Bone marrow (tissue), 2 donors: ENCODE measurements at places on chromosomes 3 and 15.

DNA sequence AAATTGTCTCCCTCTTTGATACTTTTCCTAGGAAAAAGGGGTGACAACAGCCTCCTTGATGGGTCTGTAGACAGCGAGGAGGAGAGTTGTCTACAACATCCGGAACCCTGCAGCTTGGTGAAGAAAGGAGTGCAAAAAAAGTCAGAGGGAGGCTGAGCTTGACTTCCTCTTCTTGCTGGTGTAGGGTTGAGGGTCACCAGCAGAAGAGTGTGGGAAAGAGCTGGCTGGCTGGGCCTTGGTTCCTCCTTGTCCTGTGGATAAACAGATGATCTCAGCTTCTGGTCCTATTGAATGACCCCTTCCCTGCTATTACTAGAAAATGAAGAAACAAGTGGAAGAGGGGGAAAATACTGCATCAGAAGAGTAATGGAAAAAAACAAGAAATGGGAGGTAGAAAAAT, 20.4 kb downstream of the SLC7A14 start:
- DNase-seq = no peak

GRCh38 chr3:58037141-58037910, 29.1 kb downstream of the FLNB start:
- no peak for DNase-seq

GRCh38 chr3:8953313-8953712, 10.0 kb downstream of the RAD18 start:
- DNase-seq = no peak

DNA sequence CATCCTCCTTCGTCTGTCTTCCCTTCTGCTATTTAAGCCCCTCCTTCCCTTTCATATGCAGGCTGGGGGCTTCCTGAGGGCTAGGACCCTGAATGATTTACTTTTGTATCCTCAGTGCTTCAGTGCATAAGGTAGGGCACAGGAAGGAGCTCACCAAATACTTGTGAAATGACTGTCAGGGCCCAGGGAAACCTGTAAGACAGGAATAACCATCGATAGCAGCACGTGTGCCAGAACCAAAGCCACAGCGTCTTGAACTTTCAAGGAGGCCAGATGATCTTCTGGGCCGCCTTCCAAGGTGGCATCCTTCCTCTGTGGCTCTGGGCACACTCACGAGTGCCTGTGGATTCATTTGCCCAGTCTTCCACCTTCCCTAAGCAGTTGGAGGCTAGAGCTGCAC, 3.9 kb downstream of the TMED3 start:
- DNase-seq = no peak

DNA sequence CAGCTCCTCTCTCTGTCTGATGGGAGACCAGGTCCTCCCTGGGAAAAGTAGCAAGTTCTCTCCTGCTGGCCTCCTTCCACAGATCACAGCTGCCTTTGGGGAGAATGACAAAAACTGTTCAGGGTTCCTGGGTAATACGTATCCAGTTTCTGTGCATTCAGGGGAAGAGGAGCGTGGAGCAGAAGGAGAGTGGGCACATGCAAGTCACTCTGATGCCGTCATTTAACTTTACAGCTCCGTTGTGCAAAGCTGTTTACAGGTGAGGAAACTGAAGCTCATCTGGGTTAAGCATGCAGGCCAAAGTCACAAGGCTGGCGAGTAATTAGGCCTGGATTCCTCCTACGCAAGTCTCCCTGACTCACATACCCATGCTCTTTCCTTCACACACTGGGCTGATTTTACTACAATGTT, 7.5 kb upstream of the TM4SF1 start:
- DNase-seq = no peak

DNA sequence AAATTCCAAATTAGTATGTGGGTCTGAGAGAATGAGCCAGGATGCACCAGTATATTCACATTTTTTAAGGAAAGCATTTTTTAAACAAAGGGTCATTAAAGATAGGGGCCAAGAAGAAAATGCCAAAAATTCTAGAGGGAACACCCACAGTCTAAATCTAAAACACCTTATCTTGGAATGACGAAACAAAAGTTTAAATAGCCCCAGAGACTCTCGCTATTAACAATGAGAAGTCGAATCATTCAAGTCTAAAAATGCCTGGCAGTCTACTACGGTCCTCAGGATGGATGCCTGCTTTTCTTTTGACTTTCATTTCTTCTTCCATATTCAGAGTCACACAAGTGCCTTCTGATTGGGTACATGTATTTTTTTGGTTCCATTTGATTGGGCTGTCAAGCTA, 66.3 kb downstream of the SSUH2 start:
- no peak for DNase-seq

DNA sequence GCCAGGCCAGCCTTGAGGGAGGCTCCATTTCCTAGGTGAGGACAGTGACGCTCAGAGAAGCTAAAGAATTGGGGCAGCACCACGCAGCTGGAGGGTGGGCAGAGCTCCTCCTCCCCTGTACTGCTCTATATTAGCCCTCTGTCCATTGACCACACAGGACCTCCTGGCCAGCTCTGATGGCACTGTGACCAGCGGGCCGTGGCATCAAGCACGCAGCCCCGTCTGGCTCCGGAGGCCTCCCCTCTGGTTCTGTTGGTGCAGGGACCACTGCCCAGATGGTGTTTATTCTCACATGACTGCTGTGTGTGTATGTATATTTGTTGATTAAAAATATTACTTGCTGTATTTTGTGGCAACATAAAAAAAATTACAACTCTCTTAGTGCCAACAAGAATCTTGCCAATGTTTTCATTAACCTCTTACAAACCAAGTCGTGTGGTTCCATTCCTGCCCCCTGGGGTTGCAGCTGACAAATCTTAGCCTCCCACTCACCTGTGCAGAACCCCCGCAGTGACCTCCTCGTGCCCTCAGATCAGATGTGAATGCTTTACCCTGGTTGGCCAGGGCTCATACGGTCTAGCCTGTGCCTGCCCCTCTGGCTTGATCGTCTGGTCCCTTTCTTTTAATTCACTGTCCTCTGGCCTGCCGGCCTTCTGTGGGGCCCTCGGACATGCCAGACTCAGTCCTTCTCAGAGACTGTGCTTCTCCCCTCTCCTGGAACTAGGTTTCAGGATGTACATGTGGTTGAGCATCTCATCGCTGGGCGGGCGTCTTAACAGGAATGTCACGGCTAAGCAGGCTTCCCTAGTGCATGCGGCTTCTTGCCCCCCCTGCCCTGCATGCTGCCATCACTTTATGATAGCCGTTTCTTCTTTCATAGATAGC, 14.8 kb downstream of the CHCHD6 start:
- DNase-seq = no peak

GRCh38 chr3:112856537-112856936, 9.9 kb upstream of the CD200R1L start:
- no peak for DNase-seq

DNA sequence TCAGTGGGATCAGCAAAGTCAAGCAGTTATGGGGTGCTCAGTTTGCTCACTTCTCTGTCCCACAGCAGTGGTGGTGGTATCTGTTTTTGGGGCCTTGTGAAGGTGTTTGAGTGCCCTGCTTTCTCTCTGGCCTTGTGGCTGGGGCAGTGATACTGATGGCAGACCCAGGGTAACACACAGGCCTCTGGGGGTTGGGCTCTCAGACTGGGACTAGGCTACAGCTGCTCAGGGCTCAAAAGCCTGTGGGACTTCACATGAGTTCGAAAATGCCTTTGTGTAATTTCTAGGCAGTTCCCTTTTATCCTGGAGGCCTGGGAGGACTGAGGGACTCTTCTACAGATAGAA, 75.3 kb downstream of the STXBP5L start:
- DNase-seq = no peak

DNA sequence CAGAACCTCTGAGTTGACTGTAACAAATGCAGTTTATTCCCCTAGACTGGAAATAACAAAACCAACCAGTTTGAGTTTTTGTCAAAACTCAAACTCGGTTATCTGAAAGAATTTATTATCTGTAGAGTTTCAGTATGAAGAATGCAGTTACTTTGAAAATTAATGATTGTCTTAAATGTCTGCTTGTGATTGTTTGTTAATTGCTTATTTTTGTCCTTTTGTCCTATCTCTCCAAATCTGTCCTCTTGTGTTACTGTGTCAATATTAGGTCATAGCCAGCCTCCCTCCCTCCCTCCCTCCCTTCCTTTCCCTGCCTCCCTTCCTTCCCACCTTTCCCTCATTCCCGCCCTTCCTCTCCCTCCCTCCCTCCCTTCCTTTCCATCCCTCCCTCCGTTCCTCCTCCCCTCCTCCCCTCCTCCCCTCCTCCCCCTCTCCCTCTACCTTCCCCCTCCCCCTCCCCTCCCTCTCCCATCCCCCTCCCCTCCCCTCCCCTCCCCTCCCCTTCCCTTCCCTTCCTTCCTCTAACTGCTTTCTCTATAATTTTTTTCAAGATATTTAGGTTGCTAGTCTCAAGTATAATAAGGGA, 153.5 kb downstream of the FNDC3B start:
- no peak for DNase-seq

- no peak for DNase-seq
Measured at GRCh38 chr3:64048631-64049061, 25.4 kb upstream of the PSMD6 start.

GRCh38 chr15:35289024-35289617, 204.0 kb upstream of the NANOGP8 start:
- no peak for DNase-seq
